CD4-positive, alpha-beta T cell treated with Interleukin-4 for 1 hour (primary cell): ENCODE measurements at places on chromosomes 12 and 14.

DNA sequence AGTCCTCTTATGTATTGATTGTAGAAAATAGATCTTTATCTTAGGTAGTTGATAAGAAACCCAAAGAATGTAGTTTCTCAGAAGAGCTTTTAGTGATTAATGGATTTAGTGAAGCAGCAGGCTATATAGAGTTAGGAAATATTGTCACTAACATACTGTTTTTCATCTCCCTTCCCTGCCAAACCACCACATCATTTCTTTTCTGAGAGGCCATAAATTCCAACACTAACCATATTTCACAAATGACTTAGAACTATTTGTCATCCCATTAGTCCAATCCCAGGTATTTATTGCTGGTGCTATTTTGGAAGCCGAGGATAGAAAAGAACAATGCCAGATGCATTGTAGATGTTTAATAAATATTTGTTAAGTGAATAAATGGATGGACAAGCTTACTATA is 185.7 kb downstream of the KICS2 start:
- DNase-seq: no peak

DNA sequence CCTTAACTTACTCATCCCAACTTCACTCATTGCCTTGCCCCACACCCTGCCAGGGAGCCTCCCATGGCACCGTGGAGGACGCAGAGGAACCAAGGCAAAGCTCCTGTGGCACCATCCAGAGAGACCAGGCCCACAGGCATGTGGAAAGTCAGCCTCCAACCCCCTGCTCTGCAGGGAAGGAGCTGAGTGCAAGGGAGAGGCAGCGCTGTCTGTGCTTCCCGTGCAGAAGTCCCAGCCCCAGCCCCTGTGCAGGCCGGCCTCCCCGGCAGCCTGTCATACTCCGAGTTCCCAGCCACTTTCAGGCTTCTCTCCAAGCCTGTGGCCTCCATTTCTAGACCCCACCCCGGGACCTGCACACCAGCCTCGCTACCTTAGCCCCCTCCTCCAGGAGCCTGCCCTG is 106.4 kb downstream of the SINHCAF start:
- no peak for DNase-seq

- DNase-seq: no peak
Measured at GRCh38 chr12:117042862-117043261, 56.4 kb downstream of the TESC start.

- no peak for DNase-seq
Measured at GRCh38 chr12:422526-422925, 21.1 kb downstream of the CCDC77 start.

DNA sequence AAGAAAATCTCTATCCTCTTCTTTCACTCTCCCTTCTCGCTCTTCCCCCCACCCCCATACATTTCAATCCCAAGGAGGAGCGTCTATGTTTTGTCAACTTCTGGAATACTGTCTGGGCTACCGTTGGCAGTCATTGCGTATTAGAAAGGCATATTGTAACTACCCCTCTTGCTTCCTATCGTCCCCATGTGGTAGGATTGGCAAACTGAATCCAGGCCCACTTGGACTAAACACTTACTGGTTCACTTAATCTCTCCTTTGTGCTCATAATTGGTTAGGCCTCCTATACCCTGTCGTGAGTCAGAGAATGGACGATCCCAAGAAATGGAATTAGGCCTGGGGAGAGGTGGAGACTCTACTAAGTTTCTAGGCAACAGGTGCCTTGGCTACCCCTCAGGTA is 68.8 kb upstream of the SLC8A3 start:
- no peak for DNase-seq

- DNase-seq: no peak
Measured at GRCh38 chr12:70186436-70186835, 56.8 kb upstream of the CNOT2 start.

DNA sequence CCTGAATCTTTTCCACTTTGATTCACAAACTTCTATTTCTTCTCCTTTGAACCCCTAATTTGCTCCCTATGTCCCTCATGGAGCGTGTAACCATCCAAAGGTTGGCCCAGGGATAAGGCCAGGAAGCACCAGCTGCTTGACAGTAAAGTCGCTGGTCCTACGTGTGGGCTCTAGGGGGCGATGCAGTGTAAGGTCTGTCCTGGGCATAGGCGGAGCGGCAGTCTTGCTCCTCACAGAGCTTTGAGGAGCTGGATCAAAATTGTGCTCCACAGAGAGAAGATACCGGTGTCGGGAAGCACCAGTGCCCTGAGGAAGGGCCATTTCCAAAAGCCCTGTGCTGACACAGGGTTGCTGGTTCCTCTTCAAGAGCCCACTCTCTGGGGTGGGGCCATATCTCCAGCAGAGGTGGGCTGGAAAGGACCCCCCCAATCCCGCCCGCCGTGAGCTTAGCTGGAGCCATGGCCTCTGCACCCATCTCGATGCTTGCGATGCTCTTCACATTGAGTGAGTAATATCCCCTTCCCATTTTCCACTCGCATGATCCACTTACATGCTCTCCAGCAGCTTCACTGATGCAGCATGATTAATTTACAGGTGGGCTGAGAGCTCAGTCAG is 49.9 kb upstream of the OR4E1 start:
- peak; percentile 46 for DNase-seq

GRCh38 chr12:45305907-45306306 is 90.0 kb downstream of the ANO6 start:
- DNase-seq: no peak

DNA sequence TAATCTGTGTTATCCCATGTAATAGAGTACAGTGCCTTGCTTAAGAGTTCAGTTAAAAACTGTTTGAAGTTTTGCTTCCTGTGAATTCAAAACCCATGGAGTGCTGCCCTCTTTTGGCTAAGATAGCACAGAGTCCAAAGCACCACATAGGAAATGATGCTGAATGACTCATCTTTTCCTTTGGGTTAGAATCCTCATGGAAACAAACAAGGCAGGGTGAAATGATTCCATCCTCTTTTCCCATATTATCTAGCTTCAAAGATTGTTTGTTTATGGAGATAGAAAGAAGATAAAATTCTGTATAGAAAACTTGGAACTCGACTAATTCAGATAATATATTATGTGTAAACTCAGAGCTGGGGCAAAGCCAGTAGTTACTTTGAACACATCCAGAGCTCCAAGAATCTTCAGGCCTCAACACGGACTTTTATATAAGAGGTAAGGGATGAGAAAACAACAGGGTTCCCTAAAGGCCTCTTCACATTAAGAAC is 87.4 kb downstream of the OTOGL start:
- DNase-seq: peak; percentile 12

- DNase-seq: peak; percentile 75
Measured at GRCh38 chr12:52081263-52081733, 1.8 kb downstream of the SMIM41 start.

DNA sequence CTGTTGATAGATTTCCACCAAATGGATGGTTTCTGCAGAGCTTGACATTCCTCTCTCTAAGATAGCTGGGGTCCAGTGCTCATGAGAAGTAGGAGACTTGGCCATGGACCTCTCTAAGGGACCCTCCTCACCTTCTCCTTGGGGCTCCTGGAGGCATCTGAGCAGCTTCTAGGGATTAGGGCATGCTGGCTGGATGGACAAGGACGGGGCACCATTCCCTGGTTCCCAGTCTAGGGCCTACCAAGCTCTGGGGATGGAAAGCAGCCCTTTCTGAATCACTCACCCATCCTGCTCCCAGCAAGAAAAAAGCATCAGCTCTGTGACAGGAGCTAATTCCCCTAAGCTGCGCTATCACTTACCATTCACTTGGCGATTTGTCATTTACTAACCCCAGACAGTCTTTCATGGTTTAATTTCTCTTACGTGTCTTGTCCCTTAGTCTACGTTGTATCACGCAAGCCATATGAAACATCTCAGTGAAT is 39.5 kb downstream of the VWF start:
- DNase-seq: no peak

GRCh38 chr14:33876274-33876673 is 74.6 kb downstream of the EGLN3 start:
- no peak for DNase-seq

DNA sequence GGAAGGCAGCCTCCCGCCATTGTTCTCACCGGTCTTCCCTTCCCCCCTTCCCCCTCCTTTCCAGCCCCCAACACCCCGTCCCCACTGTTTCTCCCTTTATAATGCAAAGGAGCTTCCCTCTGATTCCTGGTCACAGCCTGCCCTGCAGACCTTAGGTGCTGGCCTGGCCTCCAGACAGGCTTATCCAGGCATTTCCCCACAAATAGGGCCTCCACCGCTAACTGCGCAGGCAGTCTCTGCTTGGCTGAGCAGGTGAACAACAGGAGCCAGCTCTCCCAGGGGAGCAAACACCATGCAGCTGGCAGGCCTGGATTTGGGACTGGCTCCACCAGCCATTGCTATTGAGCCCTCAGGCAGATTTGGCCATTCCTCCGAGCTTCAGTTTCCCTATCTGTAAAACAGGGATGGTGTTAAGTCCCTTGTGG is 46.0 kb downstream of the SMIM41 start:
- no peak for DNase-seq

- DNase-seq: no peak
Measured at GRCh38 chr14:33762161-33762851, 188.6 kb downstream of the EGLN3 start.

- DNase-seq: no peak
Measured at GRCh38 chr14:29788093-29788492, 139.6 kb downstream of the PRKD1 start.

DNA sequence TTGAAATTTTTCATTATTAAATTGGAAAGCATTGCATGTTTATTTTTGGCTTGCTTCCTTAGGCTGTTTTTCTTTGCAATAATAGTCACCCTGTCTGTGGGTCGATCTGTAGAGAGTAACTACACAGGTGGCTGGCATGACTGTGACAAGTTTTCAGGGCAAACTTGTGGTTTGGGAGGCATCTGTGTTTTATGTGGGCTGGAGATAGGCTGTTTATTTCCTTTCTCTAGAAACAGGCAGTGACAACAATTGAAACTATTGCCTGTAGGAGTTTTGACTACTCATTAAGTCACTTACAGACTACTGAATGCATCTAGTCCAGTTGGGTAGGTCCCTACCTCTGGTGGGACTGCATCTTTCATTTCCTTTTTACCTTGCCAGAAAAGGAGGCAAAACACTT is 155.6 kb downstream of the DYRK2 start:
- DNase-seq: peak; percentile 66

- DNase-seq: no peak
Measured at GRCh38 chr14:36820111-36820709, 158.6 kb downstream of the PAX9 start.

- DNase-seq: no peak
Measured at GRCh38 chr14:102848830-102849525, 71.7 kb downstream of the TRAF3 start.

GRCh38 chr14:54730156-54730961 is 163.4 kb downstream of the SAMD4A start:
- peak; percentile 28 for DNase-seq

GRCh38 chr12:108806346-108806745 is 51.0 kb downstream of the SSH1 start:
- DNase-seq: no peak

GRCh38 chr14:93965946-93966474 is 10.4 kb downstream of the ASB2 start:
- DNase-seq: no peak

DNA sequence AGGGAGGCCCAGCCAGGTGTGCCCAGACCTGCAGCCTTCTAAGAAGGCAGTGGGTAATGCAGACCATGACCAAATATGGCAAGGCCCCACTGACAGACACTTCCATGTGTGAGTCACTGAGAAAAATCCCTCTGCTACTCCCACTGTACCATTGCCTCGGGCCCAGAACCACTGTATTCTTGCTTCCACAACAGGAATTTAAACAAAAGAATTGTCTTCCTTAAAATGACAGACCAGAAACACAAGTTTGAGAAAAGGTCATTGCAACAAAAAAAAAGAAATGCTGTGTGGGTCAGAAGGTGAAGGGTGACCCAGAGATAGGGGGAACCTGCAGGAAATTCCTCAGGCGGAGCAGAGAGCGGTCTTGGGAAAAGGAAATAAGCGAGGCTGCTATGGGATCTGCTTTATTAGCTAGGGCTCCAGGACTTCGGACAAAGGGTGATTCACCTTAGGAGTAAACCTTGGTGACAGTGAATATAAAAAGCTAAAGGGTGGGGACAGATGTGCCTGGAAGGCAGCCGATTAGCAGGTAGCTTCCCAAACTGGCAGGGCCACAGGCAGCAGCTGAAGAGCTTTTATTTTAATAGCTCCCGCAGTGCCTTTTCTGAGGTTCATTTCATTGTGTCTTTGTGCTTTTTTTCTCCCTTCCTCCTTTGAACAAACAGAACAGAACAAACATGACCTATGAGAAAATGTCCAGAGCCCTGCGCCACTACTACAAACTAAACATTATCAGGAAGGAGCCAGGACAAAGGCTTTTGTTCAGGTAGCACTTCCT is 185.3 kb upstream of the BCL2L14 start:
- DNase-seq: peak; percentile 26

DNA sequence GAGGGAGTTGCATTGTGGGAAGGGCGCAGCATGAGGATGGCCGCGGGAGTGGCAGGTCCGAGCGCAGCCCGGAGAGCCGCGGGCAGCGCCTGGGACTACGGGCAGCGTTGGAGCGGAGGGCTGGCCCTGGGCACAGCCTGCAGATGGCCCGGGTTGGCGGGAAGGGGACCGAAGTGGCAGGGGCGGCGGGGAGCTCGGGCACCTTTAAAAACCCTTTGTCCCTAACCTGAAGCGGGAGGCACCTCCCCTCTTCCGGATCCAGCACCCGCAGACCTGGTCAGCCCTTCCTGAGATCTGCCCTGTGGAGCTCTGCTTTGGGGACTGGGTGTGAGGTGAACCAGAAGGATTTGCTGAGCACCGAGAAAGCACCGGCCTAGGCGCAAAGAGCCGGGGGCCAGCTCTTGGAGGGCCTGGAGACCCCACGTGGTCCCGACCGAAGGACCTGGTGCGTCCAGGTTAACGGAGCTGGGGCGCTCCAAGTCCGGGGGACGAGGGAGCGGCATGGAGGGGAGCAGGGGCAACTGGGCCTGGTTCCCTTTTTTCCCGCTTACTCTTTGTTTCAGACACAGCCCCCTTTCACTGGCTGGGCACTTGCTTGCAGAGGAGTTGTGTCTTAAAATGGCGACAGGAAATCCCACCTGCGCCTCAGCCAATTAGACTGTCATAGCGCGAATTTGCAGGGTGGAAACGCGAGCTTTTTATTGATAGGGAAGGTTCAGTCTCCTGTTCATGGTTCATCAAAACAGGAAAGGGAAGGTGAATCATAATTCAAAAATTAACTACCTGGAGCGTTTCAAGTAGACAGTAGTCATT is 792 bp upstream of the SLC38A1 start:
- peak; percentile 74 for DNase-seq

GRCh38 chr12:121932176-121932536 is 13.8 kb downstream of the CFAP251 start:
- DNase-seq: no peak

- DNase-seq: peak; percentile 9
Measured at GRCh38 chr12:75389706-75390105, 1.2 kb upstream of the GLIPR1L2 start.

GRCh38 chr12:5881101-5881606 is 63.9 kb downstream of the ANO2 start:
- no peak for DNase-seq

GRCh38 chr14:95849761-95850160 is 26.9 kb upstream of the TUNAR start:
- no peak for DNase-seq
